Stimulated activated naive B cell treated with anti-CD40 and anti-IgM and Interleukin-4, amounts not matched to agents 10 μg/mL and 1 μg/mL and 100 μg/mL, for 72 hours (primary cell): ENCODE measurements at places on chromosomes 12 and 14.
A peak's percentile ranks its signal among the peaks of the same experiment; 100 is the strongest.

- no peak for DNase-seq
These were observed 173.3 kb upstream of the RASSF8 start for GRCh38 chr12:25785134-25785533.

DNA sequence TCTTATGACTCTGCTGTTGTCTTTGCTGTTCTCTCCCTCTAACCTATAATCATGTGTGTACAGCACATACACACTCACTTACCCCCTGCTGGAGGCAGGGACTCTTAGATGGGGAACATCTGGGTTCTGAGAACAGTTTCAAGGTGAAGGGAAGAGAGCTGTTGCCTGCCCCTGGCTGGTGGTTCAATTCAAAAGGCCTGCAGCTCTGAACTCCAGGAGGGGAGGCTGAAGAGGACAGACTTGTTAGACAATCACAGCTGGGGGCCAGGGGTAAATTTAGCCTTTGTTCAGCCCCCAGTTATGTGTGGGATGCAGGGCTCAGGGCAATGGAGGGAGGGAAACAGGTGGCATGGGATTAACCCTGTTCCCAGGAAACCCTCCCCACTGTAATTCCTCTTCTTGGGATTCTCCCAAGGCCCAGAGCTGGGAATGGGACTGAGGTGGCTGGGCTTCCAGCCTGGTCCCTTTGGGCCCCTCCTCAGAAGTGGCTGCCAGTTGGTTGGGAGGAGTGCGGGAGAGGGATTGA lies 1.9 kb downstream of the MYL6B start:
- DNase-seq: no peak

DNA sequence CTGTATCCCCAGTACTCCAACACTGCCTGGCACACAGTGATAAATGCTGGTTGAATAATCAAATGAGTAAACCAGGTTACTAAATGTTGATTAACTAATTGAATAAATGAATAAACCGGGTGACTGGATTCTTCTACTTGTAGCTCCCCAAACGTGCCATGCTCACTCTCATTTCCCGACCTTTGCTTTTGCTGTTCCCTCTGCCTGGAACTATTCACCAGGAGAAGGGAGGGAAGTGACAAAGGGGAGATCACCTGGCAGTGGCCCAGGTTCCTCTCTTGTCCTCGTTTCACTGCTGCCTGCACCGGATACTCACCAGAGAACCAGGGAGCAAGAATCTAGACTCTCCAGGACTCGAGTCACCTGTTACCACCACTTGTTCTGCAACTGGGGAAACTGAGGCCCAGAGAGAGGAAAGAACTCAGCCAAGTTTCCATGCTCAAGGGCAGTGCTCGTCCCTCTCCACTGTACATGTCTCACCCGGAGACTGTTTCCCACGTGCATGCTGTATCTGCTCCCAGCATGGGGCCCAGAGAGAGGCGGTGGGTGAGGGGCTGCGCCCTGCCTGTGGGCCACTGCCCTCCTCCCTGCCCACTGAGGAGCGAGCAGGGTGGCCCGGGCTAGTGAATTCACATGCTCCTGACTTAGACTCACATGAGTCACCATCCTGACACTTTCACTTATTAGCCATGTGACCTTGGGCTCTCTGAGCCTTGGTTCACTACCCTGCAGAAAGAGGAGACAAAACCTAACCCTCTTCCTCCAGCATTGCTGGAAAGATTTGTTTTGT lies 17.7 kb upstream of the POP5 start:
- no peak for DNase-seq

GRCh38 chr14:25908277-25909044 lies 689.4 kb downstream of the NOVA1 start:
- no peak for DNase-seq

DNA sequence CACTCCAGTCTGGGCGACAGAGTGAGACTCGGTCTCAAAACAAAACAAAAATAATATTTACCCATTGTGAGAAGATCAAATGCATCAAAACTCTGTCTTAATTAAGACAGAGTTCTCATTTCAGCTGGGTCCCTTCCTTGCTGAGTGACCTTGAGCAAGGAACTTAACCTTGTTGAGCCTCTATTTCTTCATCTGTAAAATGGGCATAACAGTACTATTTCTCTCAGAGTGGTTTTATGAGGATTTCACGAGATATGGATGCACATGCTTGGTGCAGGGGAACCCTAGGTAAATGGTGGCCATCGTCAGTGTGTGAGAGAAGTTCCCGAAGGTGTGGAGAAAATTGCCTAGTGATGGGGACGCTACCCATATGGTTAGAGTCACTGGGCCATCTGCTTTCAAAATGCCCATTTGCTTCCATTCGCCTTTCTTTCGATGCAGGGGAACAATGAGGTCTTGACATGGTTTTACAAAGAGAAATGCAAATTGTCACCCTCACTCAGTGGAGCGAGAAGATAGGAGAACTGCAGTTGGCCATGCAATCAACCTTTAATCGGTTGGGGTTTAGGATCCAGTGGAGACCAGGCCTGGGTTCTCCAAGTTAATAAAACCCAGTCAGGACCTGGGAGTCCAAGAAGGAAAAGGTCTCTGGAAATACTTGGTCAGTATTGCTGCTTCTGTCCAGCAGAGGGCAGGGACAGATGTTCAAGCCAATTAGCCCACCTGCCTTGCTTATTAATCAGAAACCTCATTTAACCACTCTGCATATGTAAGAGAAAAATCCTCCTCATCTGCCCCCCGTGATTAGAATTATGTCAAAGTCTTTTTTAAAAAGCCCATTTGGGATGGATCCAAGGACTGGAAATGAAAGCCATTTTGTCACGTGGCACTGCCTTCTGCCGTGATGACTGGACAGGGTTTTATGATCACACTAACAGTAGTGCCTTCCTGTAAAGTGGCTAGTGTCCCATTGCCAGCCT lies 37.2 kb downstream of the CFAP251 start:
- no peak for DNase-seq

DNA sequence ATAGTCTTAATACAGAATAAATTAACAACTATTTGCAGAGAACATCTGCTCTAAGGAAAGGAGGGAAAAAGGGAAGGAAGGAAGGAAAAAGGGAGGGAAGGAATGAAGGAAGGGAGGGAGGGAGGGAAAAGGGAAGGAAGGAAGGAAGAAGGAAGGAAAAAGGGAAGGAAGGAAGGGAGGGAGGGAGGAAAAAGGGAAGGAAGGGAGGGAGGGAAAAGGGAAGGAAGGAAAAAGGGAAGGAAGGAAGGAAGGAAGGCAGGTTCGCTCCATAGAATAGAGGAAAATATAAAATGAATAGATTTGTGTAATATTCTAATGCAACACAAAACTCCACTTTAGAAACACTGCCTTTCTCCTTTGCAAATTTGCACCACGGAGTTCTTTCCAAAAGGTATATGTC lies 16.6 kb downstream of the KICS2 start:
- DNase-seq: no peak

- peak; percentile 20 for DNase-seq
These were observed 6.5 kb downstream of the ZBTB1 start for GRCh38 chr14:64510825-64511671.

GRCh38 chr12:40033242-40033630 lies 72.6 kb downstream of the SLC2A13 start:
- DNase-seq: no peak

GRCh38 chr12:1171657-1172408 lies 180.8 kb downstream of the ERC1 start:
- DNase-seq: no peak

GRCh38 chr14:77303417-77304156 lies 17.1 kb downstream of the POMT2 start:
- no peak for DNase-seq

GRCh38 chr12:122908915-122909314 lies 13.0 kb upstream of the VPS37B start:
- DNase-seq: no peak

- DNase-seq: no peak
These were observed 23.9 kb downstream of the FAM181A start for GRCh38 chr14:93950948-93951634.

DNA sequence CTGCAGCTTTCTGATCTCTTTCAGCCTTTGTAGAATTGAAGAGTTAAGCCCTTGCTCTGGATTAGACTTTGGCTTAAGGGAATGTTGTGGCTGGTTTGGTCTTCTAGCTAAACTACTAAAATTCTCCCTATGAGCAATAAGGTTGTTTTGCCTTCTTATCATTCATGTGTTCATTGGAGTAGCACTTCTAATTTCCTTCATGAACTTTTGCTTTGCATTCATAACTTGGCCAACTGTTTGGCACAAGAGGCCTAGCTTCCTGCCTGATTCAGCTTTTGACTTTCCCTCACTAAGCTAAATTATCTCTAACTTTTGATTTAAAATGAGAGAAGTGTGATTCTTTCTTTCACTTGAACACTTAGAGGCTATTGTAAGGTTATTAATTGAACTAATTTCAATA lies 384.3 kb downstream of the RAD51B start:
- DNase-seq: no peak

- DNase-seq: no peak
These were observed 47.8 kb downstream of the VRK1 start for GRCh38 chr14:96844857-96845570.

DNA sequence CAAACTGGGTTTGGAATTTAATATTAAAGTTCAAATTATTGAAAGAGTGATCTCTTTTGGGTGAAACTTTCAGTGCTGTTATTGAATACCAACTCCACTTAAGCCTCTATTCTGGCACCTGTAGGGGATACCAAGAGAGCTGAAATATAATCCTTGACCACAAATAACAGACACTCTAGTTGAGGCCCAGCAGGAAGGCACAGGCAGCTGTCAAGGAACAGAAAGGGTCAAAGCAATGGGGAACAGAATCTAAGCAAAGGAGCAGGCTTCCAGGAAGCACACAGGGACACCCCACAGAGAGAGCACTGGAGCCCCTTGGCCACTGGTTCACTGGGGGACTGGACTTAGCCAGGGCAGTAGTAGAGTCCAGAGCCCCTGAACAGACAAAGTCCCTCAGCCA lies 120.9 kb upstream of the SFSWAP start:
- no peak for DNase-seq

DNA sequence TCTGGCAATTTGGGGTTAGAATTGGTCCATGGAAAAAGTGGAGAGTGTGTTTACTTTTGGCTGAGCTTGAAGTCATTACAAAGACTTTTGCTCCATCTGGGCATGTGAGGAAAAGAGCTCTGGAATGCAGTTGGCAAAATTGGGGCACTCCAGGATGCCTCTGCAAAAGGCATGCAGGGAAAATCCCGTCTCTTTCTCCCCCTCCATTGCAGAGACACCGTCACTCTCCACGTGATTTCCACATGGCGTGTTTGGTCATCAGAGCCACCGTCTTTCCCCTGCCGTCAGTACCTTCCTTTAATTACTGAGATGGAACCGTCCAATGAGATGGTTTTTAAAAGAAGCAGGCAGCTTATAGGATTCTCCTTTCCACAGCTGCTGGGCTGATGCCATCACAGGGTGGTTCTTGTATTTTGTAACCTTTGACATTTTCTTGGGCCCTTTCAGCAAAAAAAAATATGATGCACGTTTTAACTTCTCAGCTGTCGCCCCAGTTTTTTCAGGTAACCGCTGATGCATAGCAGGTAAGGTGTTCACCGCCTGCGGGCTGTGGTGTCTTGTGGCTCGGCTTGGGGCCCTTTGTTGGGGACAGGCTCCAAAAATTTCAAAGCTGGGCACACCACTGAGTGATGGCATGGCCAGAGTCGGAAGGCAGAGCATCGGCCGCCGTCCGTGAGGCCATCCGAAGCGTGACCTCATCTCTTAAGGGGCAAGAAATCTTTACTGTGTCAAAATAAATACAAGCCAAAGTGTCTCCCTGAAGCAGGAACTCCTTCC lies 68.4 kb downstream of the CACNA1C start:
- DNase-seq: no peak

DNA sequence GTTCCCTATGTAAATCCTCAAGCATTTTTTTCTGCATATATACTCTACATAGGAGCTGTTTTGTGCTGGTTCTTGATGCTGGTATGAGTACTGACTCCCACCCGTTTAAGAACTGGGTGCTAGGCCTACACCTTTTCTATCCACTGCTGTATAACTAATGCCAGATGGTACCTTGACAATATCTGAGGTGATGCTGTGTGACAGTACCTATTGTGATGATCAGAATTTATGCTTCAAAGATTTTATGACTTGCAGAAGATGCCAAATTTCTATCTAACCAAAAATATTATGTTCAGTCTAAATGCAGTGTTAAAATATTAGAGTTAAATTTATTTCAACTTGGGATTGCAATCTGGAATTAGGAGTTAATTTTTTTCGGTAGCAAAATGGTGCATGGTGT lies 272.3 kb upstream of the NOVA1 start:
- no peak for DNase-seq

DNA sequence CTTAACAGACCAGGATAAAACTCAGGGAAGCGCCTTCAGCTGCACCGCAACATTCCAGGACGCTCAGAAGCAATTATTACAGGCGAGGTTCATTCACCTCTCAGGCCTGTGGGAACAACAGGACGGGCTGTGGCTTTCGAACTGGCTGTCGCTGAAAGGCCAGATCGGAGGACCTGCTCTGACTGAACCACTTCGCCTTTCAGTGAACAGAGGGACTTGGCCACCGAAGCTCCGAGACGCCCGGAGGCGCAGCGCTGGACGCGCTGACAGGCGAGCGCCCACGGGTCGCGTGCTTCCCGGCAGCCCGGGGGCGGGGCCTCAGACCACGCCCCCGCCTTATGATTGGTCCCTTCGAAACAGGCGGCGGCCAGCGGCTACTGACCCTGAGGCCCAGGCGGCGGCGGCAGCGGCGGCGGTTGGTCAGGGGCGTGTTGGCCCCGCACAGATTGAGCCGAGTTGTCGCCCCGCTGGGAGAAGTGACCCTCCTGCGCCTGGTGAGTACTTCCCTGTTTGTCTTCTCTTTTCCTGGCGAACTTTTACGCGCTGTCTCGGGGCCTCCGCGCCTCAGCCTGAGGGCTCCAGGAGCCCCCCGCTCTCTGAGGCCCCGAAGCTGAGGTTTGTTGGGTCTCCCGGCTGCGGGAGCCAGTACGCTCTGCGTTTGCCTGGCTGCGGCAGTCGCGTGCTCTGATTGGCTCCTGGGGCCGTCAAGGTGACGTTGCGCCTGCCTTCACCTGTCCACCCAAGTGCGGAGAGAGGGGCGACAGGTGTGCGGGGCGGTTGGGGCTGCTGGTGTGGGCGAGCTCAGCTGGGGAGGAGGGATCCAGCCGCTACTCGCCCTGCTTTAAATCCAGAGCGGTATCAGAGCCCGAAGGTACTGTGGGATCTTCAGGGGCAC lies at the start of gene GAS2L3:
GAS2L3 (plus strand) TSS at position 393 of the 895 bp plus-strand sequence. CDS start 21,221 bp downstream, outside the sequence.
- peak; percentile 63 for DNase-seq

DNA sequence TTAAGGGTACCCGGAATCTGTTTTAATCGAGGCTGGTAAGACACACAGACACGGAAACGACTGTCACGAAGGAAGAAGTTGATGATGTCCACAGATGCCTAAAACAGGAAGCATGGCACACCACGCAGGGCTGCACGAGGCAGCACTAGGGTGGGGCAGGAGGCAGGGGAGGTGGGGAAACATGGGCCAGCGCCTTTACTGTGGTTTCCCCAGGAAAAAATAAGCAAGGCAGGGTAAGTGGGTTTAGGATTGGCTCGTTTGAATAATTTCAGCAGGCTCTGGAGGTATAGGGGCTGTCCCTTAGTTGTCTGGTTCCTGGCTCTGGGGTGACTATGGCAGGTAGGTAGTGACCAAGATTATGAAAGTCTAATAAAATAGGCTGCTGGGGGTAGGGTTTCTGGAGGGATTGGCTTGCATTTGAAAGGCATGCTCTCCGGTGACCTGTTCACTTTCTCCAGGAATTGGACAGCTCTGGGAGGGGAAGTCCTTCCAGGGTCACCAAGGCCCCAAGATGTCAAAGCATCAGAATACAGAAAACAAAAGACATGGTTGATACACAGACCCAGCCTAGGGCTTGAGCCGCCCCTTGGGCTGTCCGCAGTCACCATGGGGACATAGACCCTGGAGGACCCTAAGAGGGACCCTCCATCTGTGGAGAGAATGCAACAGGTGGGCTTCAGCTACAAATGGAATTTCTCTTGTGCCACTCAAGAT lies 35.3 kb downstream of the MAP1LC3B2 start:
- DNase-seq: peak; percentile 70

GRCh38 chr12:57546438-57547287 lies at the start of gene DCTN2:
TSS of gene DCTN2 (minus strand) at chr12:57547192. CDS start at chr12:57547063, 129 bp downstream.
- peak; percentile 94 for DNase-seq
